ENCODE measurements at places on chromosomes 12 and 14.

GRCh38 chr14:25953532-25954139 is 644.2 kb downstream of the NOVA1 start:
- no peak for DNase-seq

GRCh38 chr14:70857496-70857890 is 48.2 kb upstream of the MAP3K9 start:
- DNase-seq = no peak

DNA sequence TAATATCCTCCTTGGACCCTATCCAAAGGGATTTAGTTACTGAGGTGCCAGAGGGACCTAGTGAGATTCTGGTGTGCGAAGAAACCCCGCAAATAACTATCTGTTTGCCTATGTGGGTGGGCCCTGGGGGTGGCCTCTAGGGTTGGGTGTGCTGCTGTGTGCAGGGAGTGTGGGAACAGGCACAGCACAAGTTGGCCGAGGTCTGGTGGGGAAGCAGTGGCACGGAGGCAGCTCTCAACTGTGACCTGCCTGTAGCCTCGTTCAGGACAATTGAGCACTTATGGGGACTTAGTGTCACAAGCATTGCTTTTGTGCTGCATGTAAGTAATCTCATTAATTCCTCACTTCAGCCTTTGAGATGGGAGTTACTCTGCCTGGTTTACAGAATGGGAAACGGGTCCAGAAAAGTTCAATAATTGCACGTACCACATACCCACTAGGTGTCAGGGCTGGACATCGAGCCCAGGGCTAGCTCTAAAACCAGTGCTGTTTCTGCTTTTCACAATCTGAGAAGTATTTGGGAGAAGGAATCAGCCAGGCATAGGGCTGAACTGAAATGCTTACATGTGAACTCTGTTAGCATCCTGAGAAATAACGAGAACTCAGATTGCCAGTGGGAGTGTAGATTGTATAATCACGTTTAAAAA is 58.8 kb downstream of the TECPR2 start:
- no peak for DNase-seq

- DNase-seq = no peak
Observed at GRCh38 chr14:73325630-73326299, 88.5 kb downstream of the PAPLN start.

GRCh38 chr12:107645630-107646333 is 39.8 kb upstream of the PWP1 start:
- no peak for DNase-seq
